Naive thymus-derived CD4-positive, alpha-beta T cell (primary cell): ENCODE measurements at places on chromosomes 1 and 21.
A peak's percentile ranks its signal among the peaks of the same experiment; 100 is the strongest.

DNA sequence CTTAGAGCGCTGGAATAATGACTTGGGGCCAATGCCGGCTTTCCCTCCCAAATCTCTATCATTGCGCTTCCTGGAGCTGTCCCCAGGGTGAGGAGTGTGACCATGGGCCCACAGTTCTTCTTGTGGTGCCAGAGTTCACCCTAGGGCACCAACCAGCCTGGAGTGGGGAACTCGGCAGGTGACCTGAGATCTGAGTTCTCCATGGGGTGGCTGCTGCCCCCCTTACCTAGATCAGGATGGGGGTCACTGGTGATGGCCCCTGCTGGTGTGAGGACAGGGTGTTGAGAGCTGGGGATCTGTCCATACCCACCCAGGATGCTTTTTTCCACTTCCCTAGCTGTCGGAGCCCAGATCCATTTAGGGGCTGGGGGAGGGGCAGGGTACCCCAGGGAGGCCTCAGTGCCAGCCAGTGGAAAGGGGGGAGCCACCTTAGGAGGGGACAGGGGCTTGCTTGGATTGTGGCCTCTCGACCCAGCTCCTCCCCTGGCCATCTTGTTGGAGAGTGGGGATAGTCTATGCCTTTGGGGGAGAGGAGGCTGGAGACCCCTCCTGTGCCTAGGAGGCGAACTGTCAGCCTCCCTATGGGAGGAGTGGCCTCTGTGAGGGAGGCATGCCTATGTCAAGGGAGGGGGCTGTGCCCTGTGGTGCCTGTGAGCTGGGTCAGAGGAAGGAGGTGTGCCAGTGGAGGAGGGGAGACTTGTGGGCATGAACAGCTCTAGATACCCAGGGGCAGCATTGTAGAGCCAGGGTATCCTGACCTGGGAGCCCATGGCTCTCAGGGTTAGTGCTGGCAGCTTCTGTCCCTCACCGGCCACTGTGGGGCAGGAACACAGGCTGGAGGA, 1.7 kb downstream of the FOXO6 start:
- no peak for DNase-seq

GRCh38 chr1:6861075-6861724, 75.9 kb downstream of the CAMTA1 start:
- no peak for DNase-seq

- DNase-seq, result no peak
Measured at GRCh38 chr1:113976609-113977278, 2.5 kb upstream of the OLFML3 start.

DNA sequence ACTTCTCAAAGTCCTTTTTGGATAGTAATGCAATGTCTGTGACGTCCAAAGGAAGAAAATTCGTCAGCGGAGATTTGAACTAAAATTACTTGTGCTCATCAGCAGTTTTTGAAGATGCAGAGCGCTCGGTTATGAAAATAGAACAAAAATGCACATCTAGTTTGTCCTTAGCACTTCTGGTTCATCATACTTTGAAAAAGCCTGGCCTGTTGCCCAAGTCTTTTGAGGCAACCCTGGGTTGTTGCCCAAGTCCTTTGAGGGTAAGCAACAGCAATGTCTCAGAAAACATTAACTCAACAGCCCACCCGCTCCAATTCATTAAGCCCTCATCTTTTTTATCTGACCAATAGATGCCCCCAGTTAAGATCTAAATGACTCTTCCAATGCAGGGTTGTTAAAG, 91.9 kb downstream of the HUNK start:
- no peak for DNase-seq

DNA sequence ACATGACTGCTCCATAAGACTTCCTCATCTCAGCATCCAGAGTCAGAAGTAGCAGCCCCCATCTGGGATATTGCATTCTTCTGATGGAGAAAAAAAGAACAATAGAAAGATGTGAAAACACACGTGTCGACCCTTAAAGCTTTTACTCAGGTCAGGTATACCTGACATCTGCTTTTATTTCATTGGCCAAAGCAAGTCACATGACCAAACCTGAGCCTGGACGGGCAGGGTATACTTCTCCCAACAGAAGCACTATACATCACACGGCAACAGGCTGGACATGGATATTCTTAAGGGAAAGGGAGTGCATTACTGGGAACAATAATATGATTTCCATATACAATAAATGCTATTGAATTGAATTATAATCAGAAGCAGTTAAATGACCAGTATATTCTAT, 243.3 kb downstream of the LMO4 start:
- DNase-seq, result no peak

GRCh38 chr1:236009857-236010256, 55.0 kb downstream of the NID1 start:
- DNase-seq, result no peak

DNA sequence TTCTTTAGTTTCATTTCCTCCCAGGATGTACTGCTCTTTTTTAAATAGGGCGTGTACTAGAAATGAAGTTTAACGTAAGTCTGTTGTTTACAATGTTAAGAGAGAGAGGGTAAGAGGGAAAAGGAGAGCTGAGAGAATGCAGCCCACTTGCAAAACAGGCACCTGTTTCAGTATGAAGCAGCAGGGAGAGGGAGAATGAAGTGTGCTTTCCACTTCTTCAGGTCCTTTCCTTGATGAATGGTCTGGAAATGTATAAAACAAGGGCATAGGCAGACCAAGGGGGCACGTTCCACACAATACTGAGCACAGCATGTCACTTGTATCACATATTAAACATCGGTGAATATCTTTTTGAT, 2.0 kb downstream of the KCNA3 start:
- DNase-seq, result peak; percentile 82

- DNase-seq, result no peak
Measured at GRCh38 chr21:39141502-39141901, 41.7 kb downstream of the PSMG1 start.

DNA sequence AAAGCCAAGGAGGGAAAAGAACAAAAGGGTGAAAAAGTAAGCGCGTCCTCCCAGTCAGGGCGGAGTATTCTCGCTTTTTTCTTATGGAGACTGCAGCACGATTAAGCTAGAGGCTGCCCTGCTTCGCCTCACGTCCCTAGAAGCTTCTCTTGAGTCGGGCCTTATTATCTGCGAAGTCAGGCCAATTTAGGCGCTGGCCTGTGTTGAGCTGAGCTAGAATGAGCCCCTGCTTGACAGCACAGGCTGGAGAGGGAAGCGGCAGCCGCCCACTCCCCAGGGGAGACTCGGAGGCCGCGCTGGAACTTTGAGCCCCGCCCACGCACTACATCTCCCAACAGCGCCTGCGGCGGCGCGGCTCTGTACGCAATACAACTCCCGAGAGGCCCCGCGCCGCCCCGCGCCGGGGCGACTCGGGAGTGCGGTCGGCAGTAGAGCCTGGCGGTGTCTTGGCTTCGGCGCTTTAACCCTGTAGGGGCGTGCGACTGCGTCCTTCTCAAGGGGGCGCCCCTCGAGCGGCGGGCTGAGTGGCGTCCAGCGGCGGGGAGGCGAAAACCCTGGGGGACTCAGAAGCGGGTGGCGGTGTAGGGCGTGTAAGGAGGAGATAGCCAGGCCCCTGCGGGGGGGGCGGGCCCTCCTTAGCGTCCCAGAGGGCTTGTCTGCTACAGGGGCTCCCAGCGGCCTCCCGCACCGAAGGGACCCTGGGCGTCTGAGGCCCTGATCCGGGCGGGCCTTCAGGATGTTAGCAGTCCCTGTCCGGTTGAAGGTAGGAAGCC, 888 bp downstream of the ZNF436 start:
- peak; percentile 81 for DNase-seq

- DNase-seq, result no peak
Measured at GRCh38 chr1:53552981-53553733, 94.0 kb downstream of the DMRTB1 start.

GRCh38 chr1:230788561-230789275, 41.5 kb downstream of the CAPN9 start:
- DNase-seq, result no peak

GRCh38 chr1:88612773-88613172, 71.3 kb upstream of the PKN2 start:
- no peak for DNase-seq

- no peak for DNase-seq
Measured at GRCh38 chr1:75482951-75483350, 128.0 kb downstream of the SLC44A5 start.

DNA sequence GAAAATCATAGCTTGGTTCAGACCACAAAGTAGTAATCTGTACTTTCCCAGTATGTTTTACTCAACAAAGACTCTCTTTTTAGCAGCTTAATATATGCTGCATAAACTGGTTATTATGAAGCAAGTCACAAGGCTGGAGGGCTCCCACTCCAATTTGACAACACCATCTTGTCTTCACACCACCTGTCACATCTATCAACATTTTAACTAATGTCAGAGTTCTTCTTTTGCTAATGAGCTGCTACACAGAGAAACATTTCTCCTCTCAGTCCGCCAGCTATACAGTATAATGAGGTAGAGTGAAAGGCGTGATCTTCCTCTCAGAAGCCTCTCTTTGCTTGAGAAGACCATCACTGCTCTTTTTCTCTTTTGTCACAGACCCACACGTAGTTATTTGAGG, 230.1 kb downstream of the BARHL2 start:
- DNase-seq, result no peak

DNA sequence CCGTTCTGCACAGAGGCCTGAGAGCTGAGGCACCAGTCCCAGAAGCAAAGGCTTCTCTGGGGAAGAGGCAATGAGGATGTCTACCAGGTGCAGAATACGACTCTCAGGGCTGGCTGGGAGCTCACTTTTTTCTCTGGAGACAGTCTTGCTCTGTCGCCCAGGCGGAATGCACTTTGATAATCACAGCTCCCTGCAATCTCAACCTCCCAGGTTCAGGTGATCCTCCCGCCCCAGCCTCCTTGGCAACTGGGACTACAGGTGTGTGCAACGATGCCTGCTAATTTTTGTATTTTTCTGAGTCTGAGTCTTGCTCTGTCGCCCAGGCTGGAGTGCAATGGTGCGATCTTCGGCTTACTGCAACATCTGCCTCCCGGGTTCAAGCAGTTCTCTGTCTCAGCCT, 17.6 kb downstream of the NADK start:
- no peak for DNase-seq

DNA sequence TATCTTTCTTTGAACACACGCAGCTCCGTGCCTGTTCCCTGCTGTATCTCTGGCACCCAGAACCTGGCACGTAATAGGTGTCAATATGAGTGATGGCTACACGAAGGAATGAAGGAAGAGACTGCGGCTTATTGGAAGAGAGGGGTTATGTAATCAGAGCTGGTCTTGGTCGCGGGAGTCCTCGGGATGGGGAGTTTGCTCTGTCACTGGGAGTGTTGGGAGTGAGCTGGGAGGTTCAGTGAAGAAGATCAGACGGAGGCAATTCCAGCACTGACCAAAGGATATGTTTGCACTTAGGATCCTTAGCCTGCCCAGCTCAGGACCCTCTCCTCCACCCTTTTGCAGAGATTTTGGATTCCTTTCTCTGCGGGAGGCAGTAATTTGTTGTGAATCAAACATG, 709.1 kb downstream of the PTPRU start:
- DNase-seq, result no peak
